ENCODE measurements at places on chromosomes 13 and 19. TPM values are rescaled to one million over a fixed set of nuclear protein-coding genes. Genes with fewer than 3 reads are reported as not detected.

DNA sequence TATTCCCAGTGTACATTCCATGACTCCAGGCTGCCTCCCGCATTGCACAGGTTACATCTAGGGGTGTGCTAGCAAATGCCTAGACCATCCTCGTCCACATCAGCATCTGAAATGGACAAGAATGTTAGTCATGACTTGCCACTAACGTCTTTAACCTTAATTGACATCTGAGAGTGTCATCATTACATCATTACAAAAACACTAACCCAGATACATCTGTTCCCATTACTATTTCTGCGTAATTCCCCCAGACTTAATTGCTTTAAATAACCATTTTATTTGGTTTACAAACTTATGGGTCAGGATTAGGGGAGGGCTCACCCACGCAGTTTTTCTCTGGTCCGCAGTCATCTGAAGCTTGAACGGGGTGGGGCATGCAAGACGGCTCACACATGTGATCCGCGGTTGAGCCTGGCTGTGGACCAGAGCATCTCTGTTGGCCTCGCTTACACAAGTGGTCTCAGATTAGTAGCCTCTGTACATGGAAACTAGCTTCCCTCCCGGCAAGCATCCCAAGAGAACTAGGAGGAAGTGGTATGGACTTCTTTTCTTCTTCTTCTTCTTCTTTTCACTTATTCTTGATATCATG is 15.9 kb downstream of the KL start:
- no peaks in the 10 kb centered on the region for H3K36me3 ChIP-seq
- H3K27me3 ChIP-seq, result no peaks in the 10 kb centered on the region
- DNase-seq, result no peak
- no peak overlapping the region for H3K27ac ChIP-seq

DNA sequence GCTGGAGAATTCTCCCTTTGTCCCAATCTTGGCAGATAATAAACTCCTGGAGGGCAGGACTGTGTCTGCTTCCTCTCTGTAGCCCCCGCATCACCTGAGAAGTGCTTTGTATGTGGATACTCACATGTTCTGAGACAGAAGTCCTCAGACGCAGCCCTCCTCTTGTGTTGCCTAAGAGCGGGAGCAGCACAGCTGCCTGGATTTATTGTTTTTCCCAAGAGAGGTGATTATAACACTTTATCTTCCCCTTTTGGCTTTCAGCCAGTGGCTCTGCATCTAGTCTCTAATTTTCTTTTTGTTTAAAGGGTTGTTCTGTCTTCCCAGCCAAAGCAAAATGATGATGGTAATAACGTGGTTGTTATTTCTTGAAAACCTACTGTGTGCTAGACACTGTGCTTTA is 36.1 kb downstream of the OLFM4 start:
- H3K4me1 ChIP-seq, result no peaks in the 10 kb centered on the region
- DNase-seq, result no peak
- no peak overlapping the region for H3K4me3 ChIP-seq
- H3K36me3 ChIP-seq, result no peaks in the 10 kb centered on the region
- H3K27ac ChIP-seq, result no peak overlapping the region

- H3K4me3 ChIP-seq, result no peak overlapping the region
- H3K27me3 ChIP-seq, result no peaks in the 10 kb centered on the region
- DNase-seq, result no peak
- H3K4me1 ChIP-seq, result peaks cover 11% of the 10 kb centered on the region
- H3K36me3 ChIP-seq, result no peaks in the 10 kb centered on the region
Observed at GRCh38 chr13:97239943-97240787, 18.0 kb downstream of the MBNL2 start.

DNA sequence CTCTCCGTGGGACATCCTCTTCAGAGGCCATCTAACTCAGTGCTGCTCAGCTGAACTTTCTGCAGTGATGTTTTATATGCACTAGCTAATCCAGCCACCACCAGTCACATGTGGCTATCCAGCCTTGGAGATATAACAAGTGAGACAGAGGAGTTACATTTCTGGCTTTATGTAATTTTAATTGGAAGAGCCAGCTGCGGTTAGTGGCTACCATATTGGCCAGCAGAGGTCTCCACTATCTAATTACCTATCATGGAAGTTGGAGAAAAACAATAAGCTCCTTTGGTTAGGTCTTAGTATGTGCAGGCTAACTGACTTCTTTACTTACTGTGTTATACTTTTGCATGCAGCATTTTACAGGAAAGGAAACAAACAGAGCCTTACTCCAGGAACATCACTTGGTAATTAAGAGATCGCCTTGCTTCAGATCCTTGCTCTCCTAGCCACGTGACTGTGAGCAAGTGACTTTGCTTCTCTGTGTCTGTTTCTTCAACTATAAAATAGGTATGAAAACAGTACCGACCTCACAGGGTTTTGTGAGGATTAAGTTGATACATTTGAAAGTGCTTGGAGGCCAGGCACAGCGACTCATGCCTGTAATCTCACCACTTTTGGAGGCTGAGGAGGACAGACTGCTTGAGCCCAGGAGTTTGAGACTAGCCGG is 1.6 kb upstream of the KLK10 start:
- H3K27ac ChIP-seq, result no peak overlapping the region
- H3K36me3 ChIP-seq, result no peaks in the 10 kb centered on the region
- no peak for DNase-seq
- H3K4me1 ChIP-seq, result no peaks in the 10 kb centered on the region
- no peaks in the 10 kb centered on the region for H3K27me3 ChIP-seq

ZNF541 gene
- total RNA-seq, result not detected

ZNF835 gene
- 0.18 TPM for total RNA-seq

DNA sequence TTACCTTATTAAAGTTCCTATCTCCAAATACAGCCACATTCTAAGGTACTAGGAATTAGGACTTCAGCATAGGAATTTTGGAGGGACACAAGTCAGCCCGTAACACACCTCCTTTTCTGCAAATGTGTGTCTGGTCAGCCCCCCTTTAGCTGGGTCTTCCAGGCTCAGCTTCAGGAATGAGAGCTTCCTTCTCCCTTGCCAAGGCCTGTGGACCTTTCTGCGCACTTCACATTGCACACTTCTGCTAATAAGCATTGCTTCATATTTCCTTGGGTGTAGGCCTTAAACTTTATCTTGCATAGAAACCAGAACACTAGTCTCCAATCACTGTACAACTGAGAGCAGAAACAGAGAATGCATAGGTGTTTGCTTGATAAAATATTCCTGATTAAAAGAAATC is 4.5 kb upstream of the STK24 start:
- no peaks in the 10 kb centered on the region for H3K4me1 ChIP-seq
- no peak for DNase-seq
- no peak overlapping the region for H3K27ac ChIP-seq
- H3K36me3 ChIP-seq, result no peaks in the 10 kb centered on the region
- H3K4me3 ChIP-seq, result no peak overlapping the region
- H3K27me3 ChIP-seq, result no peaks in the 10 kb centered on the region

UCHL3 gene
- total RNA-seq, result 47.3 TPM

- H3K4me3 ChIP-seq, result no peak overlapping the region
- no peak for DNase-seq
- peaks cover 57% of the 10 kb centered on the region for H3K36me3 ChIP-seq
- H3K27me3 ChIP-seq, result no peaks in the 10 kb centered on the region
- no peak overlapping the region for H3K27ac ChIP-seq
Observed at GRCh38 chr19:18577365-18577914, 5.8 kb downstream of the UBA52 start.
